ENCODE measurements at places on chromosomes 6 and 20.

GRCh38 chr6:26243752-26244151 lies 121.2 kb upstream of the BTN3A2 start:
- peak; percentile 86 for DNase-seq

DNA sequence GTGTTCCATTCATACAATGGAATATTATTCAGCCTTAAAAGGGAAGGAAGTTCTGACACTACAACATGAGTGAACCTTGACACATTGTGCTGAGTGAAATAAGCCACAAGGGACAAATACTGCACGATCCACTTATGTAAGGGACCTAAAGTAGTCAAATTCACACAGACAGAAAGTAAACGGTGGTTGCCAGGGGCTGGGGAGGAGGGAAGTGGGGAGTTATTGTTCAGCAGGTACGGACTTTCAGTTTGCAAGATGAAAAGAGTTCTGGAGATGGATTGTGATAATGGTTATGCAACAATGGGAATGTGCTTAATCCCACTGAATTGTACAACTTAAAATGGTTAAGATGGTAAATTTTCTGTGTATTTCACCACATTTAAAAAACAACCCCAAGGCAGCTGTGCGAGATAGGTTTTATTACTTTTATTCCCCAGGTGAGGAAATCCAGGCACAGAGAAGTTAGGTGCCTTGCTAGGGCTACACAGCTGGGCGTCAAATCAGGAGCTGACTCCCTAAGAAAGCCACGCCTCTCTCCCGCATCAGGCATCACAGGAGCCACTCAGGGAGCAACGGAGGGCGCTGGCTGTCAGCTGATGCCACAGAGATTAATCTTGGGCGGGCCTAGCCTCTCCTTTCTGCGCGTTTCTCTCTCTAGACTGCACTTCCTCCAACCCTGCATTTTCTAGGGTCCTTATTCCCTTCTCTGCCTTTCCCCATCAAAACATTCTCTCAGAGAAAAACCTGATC lies 9.3 kb upstream of the TRAF3IP2 start:
- DNase-seq: peak; percentile 75

- no peak for DNase-seq
Measured at GRCh38 chr6:72149715-72150114, 263.4 kb downstream of the RIMS1 start.

- DNase-seq: peak; percentile 95
Measured at GRCh38 chr6:32087574-32088486, 21.3 kb downstream of the TNXB start.

- no peak for DNase-seq
Measured at GRCh38 chr6:924661-925060, 231.7 kb upstream of the EXOC2 start.

DNA sequence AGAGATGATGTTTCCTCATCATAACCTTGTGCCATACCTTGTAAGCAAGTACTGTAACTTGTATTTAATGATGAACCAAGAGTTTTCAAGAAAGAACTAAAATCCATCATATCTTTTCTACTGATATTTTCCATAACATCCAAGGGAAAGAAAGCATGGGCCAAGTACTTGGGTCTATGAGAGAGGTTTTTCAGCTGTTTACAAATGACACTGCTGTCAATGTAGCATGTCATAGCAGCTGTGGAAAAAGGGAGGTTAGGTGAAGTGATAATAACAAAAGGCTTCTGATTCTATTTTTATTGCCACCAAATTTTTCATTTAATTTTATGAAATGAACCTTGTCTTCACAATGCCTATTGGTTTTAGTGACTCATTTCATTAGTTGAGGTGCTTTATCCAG lies 482.3 kb downstream of the LMBRD1 start:
- DNase-seq: no peak

GRCh38 chr6:148535976-148536375 lies 193.3 kb downstream of the SASH1 start:
- no peak for DNase-seq

DNA sequence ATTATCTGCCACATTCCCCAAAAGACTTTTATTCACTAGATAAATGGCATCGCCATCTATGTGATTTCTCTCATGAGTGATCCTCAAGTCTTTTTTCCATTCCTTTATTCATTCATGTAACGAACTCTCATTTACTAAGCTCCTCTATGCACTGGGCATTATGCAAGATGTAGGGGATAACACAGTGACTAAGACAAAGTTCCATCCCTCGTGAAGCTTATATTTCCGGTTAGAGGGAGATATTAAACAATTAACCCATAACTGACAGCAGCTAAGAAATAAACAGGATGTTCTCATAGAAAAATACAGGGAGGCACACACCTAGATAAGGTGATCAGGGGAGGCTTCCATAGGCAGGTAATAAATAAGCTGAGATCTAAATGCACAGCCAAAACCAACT lies 17.2 kb upstream of the PREX1 start:
- DNase-seq: no peak

DNA sequence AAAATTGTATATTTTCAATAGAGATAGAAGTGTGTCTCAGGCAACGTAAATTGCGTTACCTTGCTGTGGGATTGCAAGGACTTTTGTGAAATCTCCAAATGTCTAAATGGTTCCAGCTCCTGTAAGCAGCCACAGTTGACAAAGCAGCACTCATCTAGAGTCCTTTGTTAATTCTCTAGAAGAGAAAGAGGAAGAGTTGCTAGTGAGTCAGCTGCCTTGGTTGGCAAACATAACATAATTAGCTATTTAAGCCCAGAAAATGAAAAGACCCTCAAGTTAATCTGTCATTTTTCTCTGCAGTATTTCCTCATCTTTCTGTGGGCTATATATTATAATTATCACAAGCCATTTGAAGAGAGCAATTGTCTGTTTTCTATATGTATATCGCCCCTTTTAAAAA lies 66.4 kb upstream of the FABP7 start:
- DNase-seq: no peak

DNA sequence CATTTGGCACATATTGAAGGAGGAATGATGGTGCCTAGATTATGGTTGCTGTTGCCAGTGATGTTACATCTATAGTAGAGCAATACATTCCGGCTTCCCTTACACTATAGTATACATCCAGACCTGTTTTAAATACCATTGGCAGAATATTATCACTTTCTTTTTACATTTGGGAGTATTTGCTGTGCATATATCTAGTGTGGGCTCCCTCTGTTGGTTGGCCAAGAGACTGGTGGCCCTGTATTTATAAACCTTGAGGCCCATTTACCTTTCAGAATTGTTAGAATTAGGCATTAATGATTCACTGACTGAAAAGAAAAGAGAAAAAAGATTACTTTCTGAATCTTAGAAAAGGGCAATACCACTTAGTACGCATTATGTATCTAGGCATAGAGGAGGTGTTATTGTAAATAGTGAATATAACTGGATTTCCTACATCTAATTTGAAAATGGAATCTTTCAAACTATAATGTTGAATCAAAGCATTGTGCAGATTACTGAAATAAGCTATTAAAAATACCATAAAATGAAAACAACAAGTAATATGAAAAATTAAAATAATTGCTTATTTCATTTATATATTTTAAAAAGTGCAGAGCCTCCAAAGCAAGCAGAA lies 628.8 kb upstream of the MAN1A1 start:
- peak; percentile 23 for DNase-seq

DNA sequence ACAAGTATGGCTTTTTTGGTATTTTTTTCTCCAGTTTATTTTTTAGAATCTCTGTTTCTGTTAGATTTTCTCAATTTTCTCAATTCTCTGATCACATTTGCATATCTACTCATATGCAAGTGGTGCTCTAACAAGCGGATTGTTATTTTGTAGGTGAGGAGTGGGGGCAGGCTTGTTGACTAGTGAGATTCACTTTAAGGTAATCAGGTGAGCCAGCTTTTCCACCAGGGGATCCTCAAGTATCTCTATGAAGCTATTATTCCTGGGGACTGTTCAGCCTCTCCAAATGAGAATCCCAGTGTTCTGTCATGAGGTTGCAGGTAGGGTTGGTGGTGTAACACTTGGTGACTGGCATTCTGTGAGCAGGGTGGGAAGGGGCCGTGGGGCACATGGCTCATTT lies 274.3 kb upstream of the FERMT1 start:
- DNase-seq: peak; percentile 16

DNA sequence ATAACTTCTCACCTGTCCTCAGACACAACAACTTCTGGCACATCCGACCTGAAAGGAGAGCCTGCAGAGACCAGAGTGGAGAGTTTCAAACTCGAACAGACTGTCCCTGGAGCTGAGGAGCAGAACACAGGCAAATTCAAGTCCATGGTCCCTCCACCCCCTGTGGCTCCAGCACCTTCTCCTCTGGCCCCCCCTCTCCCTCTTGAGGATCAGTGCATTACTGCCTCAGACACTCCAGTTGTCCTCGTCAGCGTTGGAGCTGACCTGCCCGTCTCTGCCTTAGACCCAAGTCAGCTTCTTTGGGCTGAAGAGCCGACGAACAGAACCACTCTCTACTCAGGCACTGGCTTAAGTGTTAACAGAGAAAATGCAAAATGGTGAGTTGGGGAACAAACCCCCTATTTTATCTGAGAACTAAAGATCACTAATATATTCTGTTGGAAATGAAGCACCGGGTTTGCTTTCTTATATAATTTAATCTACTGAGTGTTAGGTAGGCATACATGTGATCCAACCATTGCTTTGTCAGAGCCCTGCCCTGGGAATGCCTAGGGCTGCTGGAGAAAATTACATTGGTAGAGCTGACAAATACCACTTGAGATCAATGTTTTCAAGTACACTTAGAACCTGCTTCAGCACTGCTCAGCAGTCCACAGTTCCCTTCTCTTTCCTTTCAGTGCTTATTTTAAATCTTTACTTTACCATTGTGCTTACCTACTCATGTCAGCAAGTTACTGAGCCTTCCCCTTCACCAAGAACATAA lies 77.5 kb upstream of the LTV1 start:
- no peak for DNase-seq

DNA sequence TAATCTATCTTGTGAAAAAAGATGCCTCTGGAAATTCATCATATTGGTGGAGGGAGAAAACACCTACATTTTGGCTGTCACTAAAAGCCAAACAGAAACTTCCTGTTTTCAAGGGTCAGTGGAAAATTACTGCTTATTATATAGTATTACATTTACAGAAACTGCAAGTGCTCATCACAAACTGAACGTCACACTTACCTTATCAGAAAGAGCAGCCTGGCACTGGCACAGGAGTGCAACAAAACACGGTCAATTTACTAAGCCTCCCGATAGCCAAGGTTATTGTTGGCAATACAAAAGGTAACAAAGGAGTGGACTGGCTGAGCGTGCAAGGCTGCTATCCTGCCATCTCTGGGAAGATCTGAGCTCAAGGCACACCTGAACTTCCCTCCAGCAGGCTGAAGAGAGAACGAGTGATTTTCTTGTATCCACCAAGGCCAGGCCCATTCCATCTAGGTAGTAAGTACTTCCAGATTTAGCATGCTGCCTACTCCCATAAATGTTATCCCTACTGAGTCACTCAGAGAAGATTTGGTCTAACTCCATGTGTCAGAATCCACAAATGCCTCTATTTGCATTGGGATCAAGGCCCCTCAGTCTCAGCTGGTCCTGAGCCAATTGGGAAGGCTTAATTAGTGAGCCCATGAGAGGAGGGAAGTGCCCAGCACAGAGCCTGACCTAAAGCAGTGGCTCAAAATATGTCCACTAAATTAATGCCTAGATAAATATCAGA lies 399.8 kb downstream of the BTBD9 start:
- DNase-seq: peak; percentile 79

DNA sequence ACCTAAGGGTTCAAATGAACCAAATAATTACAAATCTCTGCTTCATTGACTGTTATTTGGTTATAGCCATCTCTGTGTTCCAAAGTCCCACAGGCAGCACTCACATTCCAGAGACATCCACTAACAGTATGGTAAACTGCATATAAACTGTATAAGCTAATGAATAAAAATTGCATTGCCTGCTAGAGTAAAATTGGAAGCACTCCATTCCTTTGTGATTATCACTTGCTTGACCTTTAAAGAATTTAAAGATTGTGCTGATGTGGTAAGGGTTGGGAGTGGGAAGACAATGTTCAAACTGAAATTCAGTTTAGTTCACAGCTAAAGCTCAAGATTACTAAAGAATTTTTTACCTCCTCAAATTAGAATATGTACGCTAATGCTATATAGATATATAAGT lies 31.0 kb upstream of the OSTM1 start:
- DNase-seq: no peak

- no peak for DNase-seq
Measured at GRCh38 chr20:45119556-45120266, 4.6 kb downstream of the WFDC12 start.

DNA sequence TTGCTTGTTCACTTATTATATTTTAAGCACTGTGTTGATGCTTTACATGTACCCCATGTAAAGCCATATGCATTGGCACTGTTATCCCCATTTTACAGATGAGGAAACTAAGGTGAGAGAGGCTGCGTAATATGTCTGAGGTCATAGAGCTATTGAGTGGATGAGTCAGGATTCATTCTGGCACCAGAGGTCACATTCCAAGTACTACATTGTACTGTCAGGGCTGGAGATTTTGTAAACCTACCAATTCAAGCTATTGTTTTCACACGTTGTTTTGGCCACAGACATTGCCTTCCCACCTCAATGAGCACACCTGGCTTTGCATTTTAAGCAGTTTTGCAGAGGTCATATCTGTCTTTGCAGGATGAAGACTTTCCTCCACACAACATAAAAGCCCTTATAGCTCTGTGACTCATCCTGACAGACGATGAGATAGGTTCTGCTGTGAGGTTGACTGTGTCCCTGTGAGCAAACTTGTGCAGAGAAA lies 33.2 kb downstream of the ANKS1A start:
- peak; percentile 40 for DNase-seq

GRCh38 chr6:32862725-32863124 lies 8.7 kb downstream of the PSMB9 start:
- no peak for DNase-seq

DNA sequence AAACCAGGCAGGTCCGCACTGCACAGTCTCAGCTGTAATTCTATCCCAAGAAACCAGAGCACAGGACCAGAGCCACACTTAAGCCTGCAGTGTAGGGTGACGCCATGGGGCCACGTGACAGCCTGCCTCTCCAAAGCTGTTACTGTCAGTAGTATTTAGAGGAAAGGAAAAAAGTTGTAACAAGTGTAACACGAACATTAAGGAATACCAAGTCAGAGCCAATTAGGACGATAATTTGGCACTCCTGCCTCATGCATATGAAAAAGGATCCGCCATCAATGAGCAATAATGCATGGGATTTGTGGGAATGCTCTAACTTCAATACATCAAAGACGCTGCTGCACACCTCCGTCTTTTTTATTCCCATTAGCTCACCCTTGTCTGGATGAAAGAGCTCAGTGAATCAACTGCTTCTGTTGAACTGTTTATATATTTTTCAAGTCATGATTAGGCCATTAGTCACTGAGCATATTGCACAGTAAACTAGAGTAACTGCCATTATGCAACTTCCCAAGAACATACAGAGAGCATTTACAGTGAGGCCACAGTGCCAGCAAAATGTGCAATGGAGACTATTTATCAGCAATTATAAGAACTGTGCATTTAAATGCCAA lies 79.9 kb downstream of the ATXN1 start:
- no peak for DNase-seq

DNA sequence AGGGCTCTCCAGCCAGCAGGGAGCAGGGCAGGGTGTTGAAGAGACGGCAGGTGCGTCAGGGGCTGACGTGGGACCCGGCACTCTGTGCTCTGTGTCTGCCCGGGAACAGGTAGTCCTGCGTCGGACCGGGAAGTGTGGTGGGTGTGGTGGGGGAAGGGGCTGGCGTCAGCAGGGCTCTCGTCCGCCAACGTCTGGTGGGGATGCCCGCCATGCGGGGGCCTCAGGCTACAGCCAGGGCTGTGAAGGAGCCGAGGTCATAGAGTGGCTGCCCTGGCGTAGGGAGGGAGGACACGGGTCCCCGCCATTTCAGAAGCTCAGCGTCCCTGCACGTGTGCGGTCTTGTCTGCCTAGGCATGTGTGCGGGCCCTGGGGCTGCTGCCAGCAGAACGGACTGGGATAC lies 25.3 kb downstream of the DNAJC5 start:
- no peak for DNase-seq
